ENCODE measurements at places on chromosomes 4 and X. TPM values are rescaled to one million over a fixed set of nuclear protein-coding genes. Genes with fewer than 3 reads are reported as not detected.
A peak's percentile ranks its signal among the peaks of the same experiment; 100 is the strongest.

DNA sequence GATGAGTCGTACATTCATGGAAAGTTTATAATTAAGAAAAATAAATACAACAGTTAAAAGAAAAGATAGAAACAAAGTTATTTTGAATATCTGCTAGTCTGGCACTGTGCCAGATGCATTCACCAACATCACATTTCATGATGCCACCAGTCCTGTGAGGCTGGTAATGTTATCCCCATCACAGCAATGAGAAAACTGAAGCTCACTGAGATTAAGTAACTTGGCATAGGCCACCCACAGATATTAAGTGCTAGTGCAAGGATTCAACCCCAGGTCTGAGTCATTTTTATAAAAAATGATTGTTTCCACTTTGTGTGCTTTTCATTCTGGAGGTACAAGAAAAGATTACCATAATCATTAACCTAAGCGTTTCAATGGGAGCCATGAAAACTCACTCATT is 65.0 kb upstream of the IL15 start:
- H3K27me3 ChIP-seq, result no peaks in the 10 kb centered on the region
- no peak overlapping the region for H3K27ac ChIP-seq
- H3K4me1 ChIP-seq, result no peaks in the 10 kb centered on the region
- H3K4me3 ChIP-seq, result no peak overlapping the region
- no peak for DNase-seq

- H3K27ac ChIP-seq, result no peak overlapping the region
- DNase-seq, result no peak
- H3K4me1 ChIP-seq, result no peaks in the 10 kb centered on the region
- no peak overlapping the region for H3K4me3 ChIP-seq
- H3K27me3 ChIP-seq, result no peaks in the 10 kb centered on the region
- H3K36me3 ChIP-seq, result no peaks in the 10 kb centered on the region
Measured at GRCh38 chr4:24370421-24370820, 213.9 kb downstream of the DHX15 start.

DNA sequence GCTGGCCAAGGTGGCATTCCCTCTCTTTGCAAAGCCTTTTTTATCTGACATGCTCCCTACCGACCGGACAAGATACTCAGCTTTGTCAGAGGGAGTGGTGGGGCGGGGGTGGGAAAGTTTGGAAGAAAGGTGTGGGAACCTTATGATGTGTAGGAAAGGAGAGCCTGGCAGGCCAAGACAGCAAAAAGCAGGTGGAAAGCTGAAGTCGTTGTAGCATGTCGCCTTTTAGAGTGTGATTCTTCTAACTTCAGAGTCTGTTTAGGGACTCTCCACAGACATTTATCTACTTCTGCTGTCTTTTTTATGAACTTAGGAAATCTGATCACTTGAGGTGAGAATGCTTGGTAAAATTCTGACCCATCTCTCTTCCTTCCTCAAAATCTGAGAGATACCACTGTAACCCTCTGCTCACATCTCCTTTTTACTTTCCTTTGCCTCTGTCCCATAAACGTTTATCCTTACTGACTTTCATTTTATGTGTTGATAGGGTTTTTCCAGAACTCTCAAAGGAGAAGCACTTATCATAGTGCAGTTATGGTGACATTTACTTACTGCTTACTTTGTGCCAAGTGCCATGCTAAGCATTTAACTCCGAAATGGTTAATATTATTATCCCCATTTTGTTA is 8.2 kb upstream of the RUFY3 start:
- no peaks in the 10 kb centered on the region for H3K27me3 ChIP-seq
- no peak overlapping the region for H3K4me3 ChIP-seq
- H3K4me1 ChIP-seq, result peaks cover 35% of the 10 kb centered on the region

DNA sequence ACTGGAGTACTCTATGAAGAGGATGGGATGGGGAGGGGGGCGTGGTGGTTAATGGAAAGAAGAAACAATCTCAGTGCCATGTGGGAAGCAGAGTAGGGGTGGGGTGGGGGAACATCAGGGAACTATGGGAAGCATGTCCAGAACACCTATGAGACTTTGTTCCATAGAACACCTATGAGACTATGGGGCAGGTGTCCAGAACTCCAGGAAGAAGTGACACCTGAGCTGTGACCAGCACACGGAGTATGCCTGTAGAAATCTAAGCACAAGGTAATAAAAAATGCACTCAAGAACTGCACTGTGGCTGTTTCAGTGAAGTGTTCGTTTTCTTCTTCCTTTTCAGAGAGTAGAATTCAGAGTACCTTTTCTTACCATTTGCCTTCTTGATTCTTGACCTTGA is 704.8 kb upstream of the TENM3 start:
- DNase-seq, result no peak
- H3K36me3 ChIP-seq, result no peaks in the 10 kb centered on the region
- H3K27me3 ChIP-seq, result no peaks in the 10 kb centered on the region
- H3K4me1 ChIP-seq, result no peaks in the 10 kb centered on the region

- H3K4me1 ChIP-seq, result peaks cover 25% of the 10 kb centered on the region
- H3K4me3 ChIP-seq, result no peak overlapping the region
- no peaks in the 10 kb centered on the region for H3K27me3 ChIP-seq
- peak; percentile 93 for DNase-seq
- H3K36me3 ChIP-seq, result peaks cover 21% of the 10 kb centered on the region
- peak overlapping the region; percentile 15 for H3K27ac ChIP-seq
Measured at GRCh38 chr4:87092389-87093141, 127.9 kb downstream of the KLHL8 start.

DNA sequence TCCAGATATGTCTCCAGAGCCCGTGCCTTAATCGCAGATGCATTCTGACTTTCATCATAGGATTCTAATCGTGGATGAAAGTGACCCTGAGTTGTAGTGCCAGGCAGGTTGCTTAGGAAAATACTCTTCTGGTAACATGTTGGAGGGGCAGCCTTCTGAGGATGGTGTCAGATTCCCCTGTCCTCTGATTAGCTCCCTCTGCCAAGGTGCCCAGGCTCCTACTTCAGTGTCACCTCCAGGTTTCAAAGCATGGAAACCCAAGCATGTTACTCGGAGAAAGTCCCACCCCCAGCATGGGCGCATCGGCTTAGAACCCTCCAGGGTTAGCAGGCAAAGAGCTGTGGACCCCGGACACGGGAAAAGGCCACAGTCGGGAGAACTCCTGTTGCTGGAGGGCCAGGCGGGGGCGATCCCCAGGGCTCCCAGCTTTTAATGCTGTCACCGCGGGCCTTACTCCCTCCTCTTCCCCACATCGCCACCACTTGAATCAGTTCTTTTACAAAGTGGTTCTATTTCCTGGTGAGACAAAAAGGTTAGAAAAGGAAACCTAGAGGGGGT is 44.5 kb downstream of the TRIM2 start:
- DNase-seq, result no peak
- H3K4me3 ChIP-seq, result peak overlapping the region; percentile 55
- H3K27me3 ChIP-seq, result no peaks in the 10 kb centered on the region

DNA sequence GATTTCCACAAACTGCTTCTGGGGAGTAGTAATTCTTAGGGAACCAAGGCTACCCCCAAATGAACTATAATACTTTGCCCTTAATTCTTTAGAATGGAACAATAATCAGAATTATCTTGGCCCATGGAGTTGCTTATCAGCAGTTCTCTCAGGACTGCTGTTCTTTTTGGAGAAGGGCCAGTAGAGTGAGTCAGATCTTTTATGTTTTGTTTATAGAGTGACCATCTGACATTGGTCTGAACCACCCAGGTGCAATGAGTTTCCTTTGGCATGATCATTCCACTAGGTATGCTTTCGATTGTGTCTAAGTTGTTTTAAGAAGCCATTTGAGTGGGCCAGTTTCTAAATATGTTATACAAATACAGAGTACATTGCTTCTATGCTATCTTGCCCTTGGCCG is 31.8 kb downstream of the PRRG1 start:
- H3K27me3 ChIP-seq, result no peaks in the 10 kb centered on the region
- H3K4me3 ChIP-seq, result no peak overlapping the region
- H3K36me3 ChIP-seq, result no peaks in the 10 kb centered on the region

DNA sequence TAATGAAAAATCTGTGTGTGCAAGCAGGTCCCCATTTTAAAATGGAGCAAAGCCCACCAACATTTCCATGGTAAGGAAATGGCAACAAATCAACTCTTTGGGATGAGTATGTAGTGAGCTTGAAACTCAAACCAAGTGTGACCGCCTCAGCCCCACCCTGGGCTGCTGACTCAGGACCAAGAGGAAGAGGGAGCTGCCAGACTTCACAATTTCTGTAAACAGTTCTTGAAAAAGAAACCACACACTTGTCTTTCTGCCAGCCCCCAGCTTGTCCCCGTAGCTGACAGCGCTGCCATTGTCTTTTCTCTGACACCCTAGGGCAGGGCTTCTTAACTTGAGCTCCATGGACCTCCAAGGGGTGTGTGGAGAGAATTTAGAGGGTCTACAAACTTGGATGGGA is 10.3 kb downstream of the RTL5 start:
- no peak for DNase-seq
- H3K4me3 ChIP-seq, result no peak overlapping the region
- H3K27ac ChIP-seq, result peak overlapping the region; percentile 64
- H3K36me3 ChIP-seq, result no peaks in the 10 kb centered on the region

DNA sequence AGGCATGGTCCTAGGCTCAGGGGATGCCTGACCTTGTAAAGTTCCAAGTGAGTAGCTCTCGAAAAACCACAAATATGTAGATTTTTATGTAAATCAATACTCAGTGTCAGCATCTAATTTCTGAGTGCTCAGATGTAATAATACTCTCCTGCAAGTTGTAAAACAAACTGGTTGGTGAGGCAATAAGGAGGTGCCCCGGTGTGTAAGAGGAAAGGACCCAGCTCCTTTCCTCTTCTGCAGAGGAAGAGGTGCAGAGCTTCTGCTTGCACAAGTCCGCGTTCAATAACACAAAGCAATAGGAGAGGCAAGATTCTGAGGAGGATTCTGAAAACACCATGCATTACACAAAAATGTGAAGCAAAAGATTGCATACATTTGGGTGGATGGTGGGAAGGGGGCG is 43.6 kb upstream of the ENPP6 start:
- no peaks in the 10 kb centered on the region for H3K4me1 ChIP-seq
- H3K4me3 ChIP-seq, result no peak overlapping the region
- no peak overlapping the region for H3K27ac ChIP-seq
- no peaks in the 10 kb centered on the region for H3K27me3 ChIP-seq
- no peaks in the 10 kb centered on the region for H3K36me3 ChIP-seq

- no peaks in the 10 kb centered on the region for H3K27me3 ChIP-seq
- H3K4me3 ChIP-seq, result no peak within 1 kb of the TSS
- H3K27ac ChIP-seq, result no peak within 1 kb of the TSS
- no peaks in the 10 kb centered on the region for H3K4me1 ChIP-seq
- DNase-seq, result no peak
- H3K36me3 ChIP-seq, result no peaks in the 10 kb centered on the region
Measured at GRCh38 chrX:15600745-15601144, at the start of gene ACE2. TSS of gene ACE2 (minus strand) at chrX:15600960. CDS start at chrX:15600911, 49 bp downstream.

DNA sequence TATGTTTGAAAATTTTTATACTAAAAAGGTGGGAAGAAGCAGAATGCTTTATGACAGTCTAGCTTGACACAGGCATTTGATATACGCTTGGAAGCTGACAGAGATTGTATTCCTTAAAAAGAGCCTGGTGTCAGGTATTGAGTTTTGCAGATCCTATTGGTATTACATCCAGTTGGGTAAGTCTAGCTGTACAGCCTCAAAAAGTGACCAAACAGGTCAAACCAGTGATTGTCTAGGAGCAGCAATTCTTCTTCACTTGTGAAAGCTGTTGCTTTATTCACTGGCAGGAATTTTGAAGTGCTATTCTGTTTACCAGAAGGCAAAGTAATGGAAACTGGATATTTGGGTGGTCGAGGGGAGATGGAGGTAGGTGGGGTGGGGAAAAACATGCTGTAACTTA is 77.5 kb downstream of the UCHL1 start:
- H3K27ac ChIP-seq, result no peak overlapping the region
- no peaks in the 10 kb centered on the region for H3K27me3 ChIP-seq
- H3K36me3 ChIP-seq, result no peaks in the 10 kb centered on the region
- DNase-seq, result no peak
- no peaks in the 10 kb centered on the region for H3K4me1 ChIP-seq
- H3K4me3 ChIP-seq, result no peak overlapping the region

DNA sequence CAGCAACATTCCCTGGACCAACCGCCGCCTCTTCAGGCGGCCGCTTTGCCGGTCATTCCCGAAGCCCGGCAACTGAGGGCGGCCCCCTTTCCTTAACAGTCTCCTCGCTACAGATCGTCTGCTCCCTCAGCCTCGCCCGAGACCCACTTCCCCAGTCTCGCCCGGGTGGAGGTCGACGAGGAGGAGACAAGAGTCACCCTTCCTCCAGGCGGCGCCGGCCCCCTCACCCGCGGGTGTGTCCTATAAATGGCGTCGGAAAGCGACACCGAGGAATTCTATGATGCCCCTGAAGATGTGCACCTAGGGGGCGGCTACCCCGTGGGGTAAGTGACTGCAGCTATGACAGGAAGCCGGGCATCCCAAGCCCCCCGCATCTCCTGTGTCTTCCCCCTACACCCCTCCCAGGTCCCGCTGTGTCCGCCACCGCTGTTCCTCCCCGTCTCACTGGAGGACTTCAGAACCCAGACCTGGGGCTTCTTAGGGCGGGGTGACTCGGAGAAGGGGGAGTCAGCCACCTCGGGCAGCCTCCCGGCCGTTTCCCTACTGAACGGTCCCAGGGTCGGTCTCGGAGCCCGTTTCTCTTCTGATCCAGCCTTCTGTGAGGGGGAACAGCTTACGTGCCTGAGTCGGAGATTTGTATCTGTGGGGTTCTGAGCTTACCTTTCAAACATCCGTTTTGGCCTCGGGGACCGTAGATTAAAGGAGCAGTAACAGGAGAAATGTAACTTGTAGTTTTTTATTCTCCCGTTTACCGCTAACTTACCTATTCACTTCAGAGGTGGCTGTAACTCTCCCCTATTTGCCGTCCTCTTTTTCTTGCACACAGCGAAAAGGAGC is 570 bp downstream of the WDR44 start:
- H3K4me3 ChIP-seq, result peak overlapping the region; percentile 79
- H3K27me3 ChIP-seq, result no peaks in the 10 kb centered on the region

DNA sequence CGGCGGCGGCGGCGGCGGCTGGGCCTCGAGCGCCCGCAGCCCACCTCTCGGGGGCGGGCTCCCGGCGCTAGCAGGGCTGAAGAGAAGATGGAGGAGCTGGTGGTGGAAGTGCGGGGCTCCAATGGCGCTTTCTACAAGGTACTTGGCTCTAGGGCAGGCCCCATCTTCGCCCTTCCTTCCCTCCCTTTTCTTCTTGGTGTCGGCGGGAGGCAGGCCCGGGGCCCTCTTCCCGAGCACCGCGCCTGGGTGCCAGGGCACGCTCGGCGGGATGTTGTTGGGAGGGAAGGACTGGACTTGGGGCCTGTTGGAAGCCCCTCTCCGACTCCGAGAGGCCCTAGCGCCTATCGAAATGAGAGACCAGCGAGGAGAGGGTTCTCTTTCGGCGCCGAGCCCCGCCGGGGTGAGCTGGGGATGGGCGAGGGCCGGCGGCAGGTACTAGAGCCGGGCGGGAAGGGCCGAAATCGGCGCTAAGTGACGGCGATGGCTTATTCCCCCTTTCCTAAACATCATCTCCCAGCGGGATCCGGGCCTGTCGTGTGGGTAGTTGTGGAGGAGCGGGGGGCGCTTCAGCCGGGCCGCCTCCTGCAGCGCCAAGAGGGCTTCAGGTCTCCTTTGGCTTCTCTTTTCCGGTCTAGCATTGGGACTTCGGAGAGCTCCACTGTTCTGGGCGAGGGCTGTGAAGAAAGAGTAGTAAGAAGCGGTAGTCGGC is 528 bp downstream of the FMR1 start:
- peaks cover 15% of the 10 kb centered on the region for H3K4me1 ChIP-seq
- H3K36me3 ChIP-seq, result no peaks in the 10 kb centered on the region
- H3K4me3 ChIP-seq, result peak overlapping the region; percentile 68
- DNase-seq, result peak; percentile 83
- H3K27me3 ChIP-seq, result no peaks in the 10 kb centered on the region
- H3K27ac ChIP-seq, result peak overlapping the region; percentile 89

Gene VCX3A
- not detected for total RNA-seq

Gene GPR50
- not detected for total RNA-seq

Gene C1QTNF7
- total RNA-seq, result 2.8 TPM

Gene DGAT2L6
- total RNA-seq, result not detected

Gene REPS2
- 26.1 TPM for total RNA-seq

Gene XK
- 2.1 TPM for total RNA-seq

Gene FREM3
- total RNA-seq, result 0.11 TPM

Data from upper lobe of left lung (tissue), 6 donors.